ENCODE measurements at places on chromosomes 12 and 14.

- DNase-seq, result peak; percentile 42
Measured at GRCh38 chr12:2722806-2723205, 72.0 kb upstream of the FKBP4 start.

- no peak for DNase-seq
Measured at GRCh38 chr14:69652942-69653684, 41.7 kb downstream of the SUSD6 start.

DNA sequence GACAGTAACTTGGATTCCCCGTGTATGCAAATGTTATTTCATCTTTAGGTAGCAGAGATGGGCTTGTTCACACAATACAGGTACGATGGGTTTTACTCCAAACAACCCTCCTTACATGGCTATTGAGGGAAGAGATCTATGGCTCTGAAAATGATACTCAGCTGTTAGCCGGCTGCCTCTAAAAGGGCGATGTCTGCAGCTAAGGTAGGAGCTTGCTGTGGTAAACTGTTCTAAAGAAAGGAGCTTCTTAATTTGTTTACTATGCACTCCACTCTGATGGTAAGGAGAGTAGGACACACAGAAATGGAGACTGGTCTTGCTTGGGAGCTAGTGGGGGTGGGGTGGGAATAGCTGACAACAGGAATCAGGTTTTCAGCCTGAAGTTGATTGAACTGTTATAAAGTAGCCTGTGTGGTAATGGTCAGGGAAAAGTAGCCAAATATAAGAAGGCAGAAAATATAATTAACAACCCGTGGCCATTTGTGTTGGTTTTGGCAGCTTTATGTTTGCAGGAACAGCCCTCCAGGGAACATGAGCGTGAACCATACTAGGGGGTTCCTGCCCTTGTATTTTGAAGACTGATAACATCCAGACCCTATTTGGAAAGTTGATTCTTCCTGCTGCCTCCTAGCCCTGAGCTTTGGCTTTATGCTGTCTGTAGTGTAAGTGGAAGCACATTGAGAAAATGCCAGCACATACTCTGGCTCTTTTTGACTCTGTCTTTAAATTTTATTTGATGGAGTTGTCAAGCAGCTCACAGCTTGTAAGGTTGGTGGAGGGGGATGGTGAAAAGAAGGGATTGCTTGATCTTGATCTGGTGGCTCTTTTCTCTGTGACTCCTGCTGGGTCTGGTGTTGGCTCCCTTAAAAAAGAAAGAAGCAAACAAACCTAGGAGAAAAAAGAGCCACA is 929.8 kb downstream of the DIO2 start:
- DNase-seq, result peak; percentile 67

DNA sequence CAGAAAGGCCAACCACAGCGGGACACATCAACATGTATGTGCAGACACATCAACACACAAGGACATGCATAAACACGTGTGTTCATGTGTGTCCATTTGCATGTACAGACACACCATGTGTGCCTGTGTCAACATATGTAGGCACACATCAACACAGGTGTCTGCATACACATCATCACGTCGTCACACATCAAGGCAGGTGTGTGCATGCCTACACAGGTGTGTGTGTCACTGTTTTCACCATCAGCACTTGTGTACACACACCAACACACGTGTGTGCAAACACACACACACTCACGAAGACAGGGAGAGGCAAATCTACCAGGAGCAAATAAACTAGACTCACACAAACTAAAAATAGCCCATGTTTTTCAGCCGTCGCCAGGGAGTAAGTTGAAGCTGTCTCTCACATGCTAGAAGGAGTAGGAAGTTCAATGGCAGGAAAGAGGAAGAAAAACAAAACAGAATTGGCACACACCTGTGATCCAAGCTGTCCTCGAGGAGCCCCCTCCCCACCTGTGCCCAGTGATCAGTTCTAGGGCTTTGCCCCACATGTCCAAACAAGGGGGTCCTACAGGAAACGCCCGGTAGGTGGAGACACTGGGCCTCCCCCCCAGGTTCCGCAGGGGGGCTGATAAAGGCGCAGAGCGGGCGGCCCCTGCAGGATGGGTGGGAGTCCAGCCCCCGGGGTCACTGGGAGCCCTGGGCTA is 7.4 kb downstream of the SCARB1 start:
- no peak for DNase-seq

GRCh38 chr12:46839964-46840363 is 14.2 kb upstream of the SLC38A4 start:
- no peak for DNase-seq

DNA sequence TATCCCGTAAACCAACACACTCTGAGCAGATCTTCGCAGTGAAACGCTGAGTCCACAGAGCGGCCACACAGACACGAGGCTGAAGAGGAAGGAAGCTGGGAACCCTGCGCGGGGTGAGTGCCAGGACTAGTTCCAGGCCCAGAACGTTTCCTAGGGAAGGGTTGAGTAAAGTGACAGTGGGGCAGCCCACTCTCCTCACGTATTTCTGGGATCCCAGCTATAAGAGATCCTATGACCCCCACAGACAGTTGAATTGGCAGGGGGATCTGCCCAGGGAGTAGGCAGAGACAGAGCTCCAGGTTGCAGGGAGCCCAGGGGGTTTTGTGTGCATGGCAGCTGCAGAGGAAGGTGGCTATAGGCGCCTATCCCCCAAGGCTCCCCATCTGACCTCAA is 51.1 kb downstream of the GTF2A1 start:
- DNase-seq, result no peak

DNA sequence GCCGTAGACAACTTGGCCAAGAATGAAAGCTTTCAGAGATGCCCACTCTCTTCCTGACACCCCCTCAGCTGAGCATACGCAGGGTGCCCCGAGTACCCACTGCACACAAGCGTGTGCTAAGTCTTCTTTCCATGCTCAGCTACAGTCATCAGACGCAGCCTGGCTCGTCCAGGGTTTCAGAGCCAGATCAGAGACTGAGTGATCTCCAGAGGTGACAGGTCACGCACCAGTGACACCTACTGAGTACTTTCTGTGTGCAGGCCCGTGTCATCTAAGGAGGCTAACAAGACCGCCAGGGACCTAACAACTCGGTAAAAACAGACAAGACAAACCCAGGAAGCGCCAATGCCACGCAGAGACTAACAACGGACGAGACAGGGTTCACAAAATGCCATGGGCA is 25.1 kb downstream of the STX2 start:
- DNase-seq, result no peak

DNA sequence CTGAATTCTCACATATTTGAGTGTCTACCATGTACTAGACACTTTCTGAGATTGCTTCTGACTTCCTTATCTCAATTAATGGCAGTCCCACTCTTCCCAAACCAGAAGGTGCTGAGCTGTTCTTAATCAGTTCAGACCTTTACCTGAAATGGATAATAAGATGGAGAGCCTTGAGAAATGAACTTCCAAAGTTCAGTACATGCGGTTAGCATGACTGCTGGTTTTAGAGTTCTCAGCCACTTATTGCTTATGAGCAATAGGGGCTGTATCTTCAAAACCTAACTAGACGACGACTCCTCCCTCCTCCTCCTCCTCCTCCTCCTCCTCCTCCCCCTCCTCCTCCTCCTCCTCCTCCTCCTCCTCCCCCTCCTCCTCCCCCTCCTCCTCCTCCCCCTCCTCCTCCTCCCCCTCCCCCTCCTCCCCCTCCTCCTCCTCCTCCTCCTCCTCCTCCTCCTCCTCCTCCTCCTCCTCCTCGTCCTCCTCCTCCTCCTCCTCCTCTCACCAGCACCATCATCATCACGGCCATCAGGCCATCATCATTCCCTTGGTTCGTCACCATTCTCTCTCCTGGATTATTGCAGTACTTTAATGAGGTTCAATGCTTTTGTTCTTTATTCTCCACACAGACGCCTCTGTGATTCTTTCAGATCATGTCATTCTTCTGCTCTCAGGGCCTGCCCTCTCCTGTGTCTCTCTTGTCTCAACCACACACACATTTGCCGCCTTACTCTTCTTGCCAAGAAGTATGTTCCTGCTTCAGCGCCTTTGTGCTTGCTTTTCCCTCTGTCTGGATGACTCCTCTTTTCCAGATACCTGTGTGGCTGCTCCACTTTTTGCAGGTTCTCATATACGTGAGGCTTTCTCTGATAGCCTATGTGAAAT is 2.7 kb downstream of the PCNX1 start:
- no peak for DNase-seq

DNA sequence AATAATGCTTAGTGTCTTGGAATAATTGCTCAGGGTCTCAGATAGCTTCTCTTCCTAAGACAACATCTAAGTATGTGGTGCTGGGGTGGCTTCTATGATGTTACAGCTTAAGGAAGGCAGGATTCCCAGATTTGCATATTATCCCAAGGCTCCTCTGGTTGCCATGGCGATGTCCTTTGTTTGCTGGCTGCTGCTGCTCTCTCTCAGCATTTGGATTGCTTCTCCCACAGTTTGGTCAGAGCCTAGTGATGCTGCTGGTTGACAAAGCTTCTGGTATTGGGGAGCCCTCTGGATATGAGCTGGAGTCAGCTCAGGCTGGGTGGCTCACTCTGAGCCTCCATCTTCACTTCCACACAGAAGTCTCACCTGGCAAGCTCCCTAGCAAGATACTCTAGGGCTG is 56.4 kb upstream of the FBXO33 start:
- DNase-seq, result peak; percentile 67

- DNase-seq, result no peak
Measured at GRCh38 chr14:65565948-65566347, 153.4 kb downstream of the FUT8 start.

GRCh38 chr12:57096099-57096572 is 7.2 kb downstream of the NAB2 start:
- DNase-seq, result peak; percentile 72

All from NCI-H1105 treated with DMSO at 0.1 percent for 48 hours (cell line).